ENCODE measurements at places on chromosomes 6 and 20.

DNA sequence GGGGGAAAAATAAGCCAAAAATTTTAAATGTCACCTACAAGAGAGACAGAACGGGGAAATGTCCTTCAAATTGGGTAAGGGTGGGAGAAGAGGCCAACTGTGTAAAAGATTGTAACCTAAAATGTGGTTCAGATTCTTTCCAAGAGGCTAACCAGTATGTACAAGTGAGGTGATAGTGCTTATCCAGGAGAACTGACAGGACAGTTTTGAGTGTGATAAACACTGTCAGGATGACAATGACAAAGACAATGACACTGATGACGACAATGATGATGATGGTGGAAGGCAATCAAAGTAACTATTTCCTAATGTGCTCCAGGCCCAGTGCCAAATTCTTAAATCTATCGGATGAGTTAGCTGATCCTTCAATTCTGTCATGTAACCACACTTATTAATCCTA is 57.3 kb downstream of the TASP1 start:
- DNase-seq: no peak

DNA sequence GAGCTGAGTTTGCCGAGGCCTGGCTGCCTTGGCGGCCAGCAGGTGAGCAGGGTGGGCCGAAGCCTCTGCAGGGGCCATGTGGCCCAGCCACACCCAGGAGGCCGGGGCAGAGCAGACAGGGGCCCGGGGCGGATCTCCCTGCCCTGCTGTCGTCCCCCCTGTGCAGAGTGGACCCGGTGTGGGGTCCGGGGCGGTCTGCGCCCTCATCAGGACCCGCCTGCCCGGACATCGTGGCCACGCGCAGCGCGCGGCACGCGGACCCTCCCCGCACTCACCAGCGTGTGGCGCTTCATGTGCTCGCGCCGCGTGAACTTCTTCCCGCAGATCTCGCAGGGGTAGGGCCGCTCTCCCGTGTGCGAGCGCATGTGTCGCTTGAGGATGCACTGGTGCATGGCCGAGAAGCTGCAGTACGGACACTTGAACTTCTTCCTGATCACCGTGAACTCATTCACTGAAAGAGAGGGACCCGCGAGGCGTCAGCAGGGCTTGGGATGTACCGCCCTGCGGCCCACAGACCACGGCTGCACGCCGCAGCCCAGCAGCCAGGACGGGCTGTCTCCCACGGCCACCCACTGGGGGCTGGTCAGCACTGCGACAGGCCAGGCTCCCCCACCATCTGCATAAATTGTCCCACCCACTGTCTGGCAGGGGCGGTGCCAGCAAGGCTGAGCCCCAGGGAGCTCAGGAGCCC is 13.0 kb downstream of the SLC2A4RG start:
- no peak for DNase-seq

DNA sequence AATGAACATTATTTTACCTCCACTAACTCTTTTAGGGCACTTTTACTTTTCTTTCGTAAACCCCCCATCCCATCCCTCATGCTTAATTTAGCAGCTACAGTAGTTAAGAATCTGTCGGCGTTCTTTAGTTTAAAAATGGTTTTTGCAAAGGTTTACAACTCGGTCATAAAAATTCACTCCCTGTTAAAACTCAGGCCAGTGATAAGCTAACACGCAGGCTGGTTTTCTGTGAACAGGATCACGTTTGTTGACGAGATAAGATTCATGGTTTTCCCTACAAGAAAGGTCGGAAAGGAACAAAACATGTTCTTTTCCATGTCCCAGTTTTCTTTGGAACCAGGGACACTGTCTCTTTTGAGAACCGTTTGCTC is 101.1 kb downstream of the TOX2 start:
- no peak for DNase-seq

GRCh38 chr6:35669451-35670045 is 19.2 kb downstream of the FKBP5 start:
- DNase-seq: no peak

GRCh38 chr6:54173089-54173488 is 61.8 kb downstream of the MLIP start:
- DNase-seq: no peak

DNA sequence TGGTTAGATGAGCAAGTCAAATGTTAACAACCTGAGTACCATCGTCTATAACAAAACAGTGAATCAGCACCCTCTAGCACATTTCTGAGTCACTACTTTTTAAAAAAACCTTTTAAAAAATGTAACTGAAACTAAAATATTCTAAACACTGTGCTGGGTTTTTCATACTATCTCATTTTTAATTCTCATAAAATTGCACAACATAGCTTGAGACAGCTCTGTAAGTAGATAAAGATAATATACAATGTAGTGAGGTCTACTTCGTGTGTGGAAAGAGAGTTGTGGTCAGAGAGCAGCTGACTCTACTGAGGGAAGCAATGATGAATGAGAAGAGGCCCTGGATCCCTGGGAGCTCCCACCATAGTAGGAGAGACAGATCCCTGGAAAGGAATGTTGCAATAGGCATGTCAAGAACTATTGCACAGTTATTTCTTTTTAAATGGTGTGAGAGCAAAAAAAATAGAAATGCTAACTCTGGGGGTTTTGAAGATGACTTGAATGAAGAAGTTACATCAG is 13.6 kb upstream of the CALHM6 start:
- DNase-seq: no peak

- no peak for DNase-seq
Observed at GRCh38 chr6:48985025-48985424, 478.0 kb downstream of the MMUT start.

Measured in CD8-positive, alpha-beta memory T cell (primary cell).